H1 (cell line): ENCODE measurements at places on chromosomes 2 and 18. TPM values are rescaled to one million over a fixed set of nuclear protein-coding genes. Genes with fewer than 3 reads are reported as not detected.

Gene PIEZO2
- 14.7 and 16.5 TPM in 2 replicates for total RNA-seq

- no peak overlapping the region for H3K27ac ChIP-seq
- H3K36me3 ChIP-seq, result no peaks in the 10 kb centered on the region
- no peak for DNase-seq
- no peak overlapping the region for H3K4me3 ChIP-seq
- no peaks in the 10 kb centered on the region for H3K27me3 ChIP-seq
Measured at GRCh38 chr2:214069254-214069653, 341.6 kb upstream of the VWC2L start.

- no peak for DNase-seq
- no peak overlapping the region for H3K27ac ChIP-seq
- no peaks in the 10 kb centered on the region for H3K27me3 ChIP-seq
Measured at GRCh38 chr2:147500819-147501395, 343.9 kb upstream of the ACVR2A start.

DNA sequence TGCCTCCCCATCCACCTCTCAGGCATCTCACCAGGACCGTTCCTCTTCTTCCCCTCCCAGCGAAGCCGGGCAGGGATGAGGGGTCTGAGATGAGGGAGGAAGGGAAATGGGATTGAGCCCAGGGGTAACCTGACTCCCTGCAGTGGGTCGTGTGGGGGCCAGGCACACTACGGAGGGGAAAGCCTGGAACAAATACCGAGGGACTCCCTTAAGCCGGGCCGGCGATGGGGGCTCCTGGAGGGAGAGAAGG, 250 bp upstream of the SPEG start:
- peaks cover 15% of the 10 kb centered on the region for H3K27me3 ChIP-seq
- H3K4me3 ChIP-seq, result peak overlapping the region; percentile 30; the same call in 1 of the 2 replicates
- DNase-seq, result no peak
- H3K4me1 ChIP-seq, result peaks cover 4% of the 10 kb centered on the region
- H3K36me3 ChIP-seq, result no peaks in the 10 kb centered on the region
- H3K27ac ChIP-seq, result no peak overlapping the region

GRCh38 chr2:174877301-174877700, 113.0 kb upstream of the CHRNA1 start:
- no peak overlapping the region for H3K4me3 ChIP-seq
- H3K27ac ChIP-seq, result no peak overlapping the region
- no peak for DNase-seq
- H3K27me3 ChIP-seq, result no peaks in the 10 kb centered on the region
- H3K4me1 ChIP-seq, result peaks cover 9% of the 10 kb centered on the region; the same call in 1 of the 2 replicates

Gene CCBE1
- 2.6 and 4.4 TPM in 2 replicates for total RNA-seq

DNA sequence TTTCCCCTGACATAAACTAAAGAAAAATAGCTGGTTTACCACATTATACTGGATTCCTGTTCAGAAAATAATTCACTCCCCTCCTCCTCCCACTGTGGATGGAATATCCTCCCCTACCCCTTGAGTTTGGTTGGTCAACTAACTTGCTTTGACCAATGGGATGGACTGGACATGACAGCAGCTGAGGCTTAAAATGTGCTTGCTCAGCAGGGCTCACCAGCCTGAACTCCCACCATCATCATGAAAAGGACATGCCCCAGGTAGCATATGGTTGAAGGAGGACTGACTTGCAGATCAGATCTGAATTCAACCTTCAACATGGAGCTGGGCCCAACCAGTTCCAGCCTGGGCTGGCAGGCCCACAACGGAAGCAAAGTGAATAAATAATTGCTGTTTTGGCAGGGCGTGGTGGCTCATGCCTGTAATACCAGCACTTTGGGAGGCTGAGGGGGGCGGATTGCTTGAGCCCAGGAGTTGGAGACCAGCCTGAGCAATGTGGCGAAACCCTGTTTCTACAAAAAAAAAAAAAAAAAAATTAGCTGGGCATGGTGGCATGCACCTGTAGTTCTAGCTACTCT, 284.4 kb downstream of the AFF3 start:
- DNase-seq, result no peak
- H3K27ac ChIP-seq, result no peak overlapping the region
- H3K36me3 ChIP-seq, result no peaks in the 10 kb centered on the region
- no peaks in the 10 kb centered on the region for H3K4me1 ChIP-seq
- H3K4me3 ChIP-seq, result no peak overlapping the region
- no peaks in the 10 kb centered on the region for H3K27me3 ChIP-seq

DNA sequence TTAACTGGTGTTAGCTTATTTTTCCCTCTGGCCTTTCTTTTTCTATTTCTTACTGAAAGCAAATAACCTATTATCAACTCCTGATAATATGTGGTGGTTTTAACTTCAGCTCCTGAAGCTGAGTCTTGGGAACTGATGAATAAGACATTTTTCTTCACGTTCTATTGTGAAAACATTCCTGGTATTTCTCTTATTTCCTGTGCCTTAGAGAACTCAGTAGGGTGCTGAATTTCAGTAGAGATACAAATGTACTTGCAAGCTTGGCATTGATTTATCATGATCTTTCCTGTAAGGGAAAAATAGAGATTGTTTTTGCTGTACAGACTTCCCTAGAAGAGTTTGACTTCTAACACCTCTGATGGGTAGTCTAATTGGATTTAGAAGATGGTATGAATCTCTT, 52.8 kb upstream of the DCC start:
- no peaks in the 10 kb centered on the region for H3K36me3 ChIP-seq
- no peaks in the 10 kb centered on the region; the same call in 1 of the 2 replicates for H3K4me1 ChIP-seq
- no peak overlapping the region for H3K27ac ChIP-seq
- no peaks in the 10 kb centered on the region; the same call in 1 of the 2 replicates for H3K27me3 ChIP-seq
- H3K4me3 ChIP-seq, result no peak overlapping the region

Gene CD8A
- 0.39 and 0.48 TPM in 2 replicates for total RNA-seq
